Endodermal cell (in vitro differentiated cells): ENCODE measurements at places on chromosomes 12 and 14. TPM values are rescaled to one million over a fixed set of nuclear protein-coding genes. Genes with fewer than 3 reads are reported as not detected.

The CLEC4E gene
- total RNA-seq = not detected in 2 replicates

The RALGAPA1 gene
- total RNA-seq = 27.5 to 31.2 TPM (median 30.0 TPM) in 3 replicates

The LRFN5 gene
- 1.1 to 1.7 TPM (median 1.4 TPM) in 3 replicates for total RNA-seq

The PGAM5 gene
- 62.2 and 64.3 TPM in 2 replicates for total RNA-seq

The ETFRF1 gene
- 8.4 to 10.2 TPM (median 9.7 TPM) in 3 replicates for total RNA-seq

The GPR68 gene
- total RNA-seq = 0.23 and 0.44 TPM in 2 replicates

The IPO8 gene
- 80.0 and 86.5 TPM in 2 replicates for total RNA-seq

The SLCO1B1 gene
- total RNA-seq = not detected in 3 replicates

The OR11H12 gene
- total RNA-seq = not detected in 2 replicates

GRCh38 chr12:24966951-24967564, 18.2 kb upstream of the BCAT1 start:
- DNase-seq = no peak
- H3K27ac ChIP-seq = no peak overlapping the region
- H3K4me1 ChIP-seq = no peaks in the 10 kb centered on the region
- H3K36me3 ChIP-seq = no peaks in the 10 kb centered on the region
- no peak overlapping the region for H3K4me3 ChIP-seq

GRCh38 chr14:73438993-73439392, 19.4 kb downstream of the NUMB start:
- H3K4me3 ChIP-seq = no peak overlapping the region
- no peaks in the 10 kb centered on the region for H3K4me1 ChIP-seq
- no peaks in the 10 kb centered on the region for H3K36me3 ChIP-seq
- no peaks in the 10 kb centered on the region for H3K27me3 ChIP-seq

DNA sequence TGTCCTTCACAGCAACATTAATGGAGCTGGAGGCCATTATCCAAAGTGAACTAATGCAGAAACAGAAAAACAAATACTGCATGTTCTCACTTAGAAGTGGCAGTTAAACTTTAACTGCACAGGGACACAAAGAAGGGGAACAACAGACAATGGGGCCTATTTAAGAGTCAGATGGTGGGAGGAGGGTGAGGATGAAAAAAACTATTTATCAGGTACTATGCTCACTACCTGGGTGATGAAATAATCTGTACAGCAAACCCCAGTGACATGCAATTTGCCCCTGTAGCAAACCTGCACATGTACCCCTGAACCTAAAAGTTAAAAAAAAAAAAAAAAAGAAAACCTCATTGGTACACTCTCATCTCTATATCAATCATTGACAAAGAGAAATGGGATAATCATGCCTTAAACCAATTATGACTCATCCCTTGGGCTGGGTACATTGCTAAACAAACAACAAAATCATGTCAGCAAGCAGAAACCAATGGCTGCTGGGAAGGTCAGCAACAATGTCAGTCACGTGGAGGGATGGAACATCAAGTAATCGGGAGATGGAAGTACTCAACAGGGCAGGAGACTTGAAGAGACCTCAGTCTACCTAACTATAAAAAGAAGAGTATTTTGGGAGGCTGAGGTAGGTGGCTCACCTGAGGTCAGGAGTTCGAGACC, 479.2 kb downstream of the RMST start:
- H3K36me3 ChIP-seq = no peaks in the 10 kb centered on the region
- no peak for DNase-seq
- peaks cover 3% of the 10 kb centered on the region for H3K4me1 ChIP-seq
- H3K27me3 ChIP-seq = no peaks in the 10 kb centered on the region
- H3K4me3 ChIP-seq = no peak overlapping the region

GRCh38 chr14:93700928-93701327, 87.4 kb downstream of the PRIMA1 start:
- H3K27ac ChIP-seq = no peak overlapping the region
- peaks cover 31% of the 10 kb centered on the region for H3K36me3 ChIP-seq
- H3K4me1 ChIP-seq = no peaks in the 10 kb centered on the region

- DNase-seq = no peak
- no peaks in the 10 kb centered on the region for H3K27me3 ChIP-seq
- H3K36me3 ChIP-seq = peaks cover 7% of the 10 kb centered on the region
- H3K4me3 ChIP-seq = no peak overlapping the region
- H3K4me1 ChIP-seq = no peaks in the 10 kb centered on the region
- no peak overlapping the region for H3K27ac ChIP-seq
These were observed 33.8 kb downstream of the DCP1B start for GRCh38 chr12:1970331-1970900.

- H3K4me1 ChIP-seq = no peaks in the 10 kb centered on the region
- no peaks in the 10 kb centered on the region for H3K27me3 ChIP-seq
- H3K27ac ChIP-seq = no peak overlapping the region
- H3K36me3 ChIP-seq = peaks cover 20% of the 10 kb centered on the region
- H3K4me3 ChIP-seq = no peak overlapping the region
- DNase-seq = no peak
These were observed 104.1 kb downstream of the CHST11 start for GRCh38 chr12:104560881-104561280.

- peaks cover 81% of the 10 kb centered on the region for H3K36me3 ChIP-seq
- H3K27me3 ChIP-seq = no peaks in the 10 kb centered on the region
- no peaks in the 10 kb centered on the region for H3K4me1 ChIP-seq
- H3K27ac ChIP-seq = no peak overlapping the region
- no peak overlapping the region for H3K4me3 ChIP-seq
These were observed 64.6 kb downstream of the DICER1 start for GRCh38 chr14:95092723-95093122.

- no peak for DNase-seq
- H3K36me3 ChIP-seq = no peaks in the 10 kb centered on the region
- peaks cover 8% of the 10 kb centered on the region for H3K27me3 ChIP-seq
These were observed 427.7 kb downstream of the FUT8 start for GRCh38 chr14:65840118-65840751.

DNA sequence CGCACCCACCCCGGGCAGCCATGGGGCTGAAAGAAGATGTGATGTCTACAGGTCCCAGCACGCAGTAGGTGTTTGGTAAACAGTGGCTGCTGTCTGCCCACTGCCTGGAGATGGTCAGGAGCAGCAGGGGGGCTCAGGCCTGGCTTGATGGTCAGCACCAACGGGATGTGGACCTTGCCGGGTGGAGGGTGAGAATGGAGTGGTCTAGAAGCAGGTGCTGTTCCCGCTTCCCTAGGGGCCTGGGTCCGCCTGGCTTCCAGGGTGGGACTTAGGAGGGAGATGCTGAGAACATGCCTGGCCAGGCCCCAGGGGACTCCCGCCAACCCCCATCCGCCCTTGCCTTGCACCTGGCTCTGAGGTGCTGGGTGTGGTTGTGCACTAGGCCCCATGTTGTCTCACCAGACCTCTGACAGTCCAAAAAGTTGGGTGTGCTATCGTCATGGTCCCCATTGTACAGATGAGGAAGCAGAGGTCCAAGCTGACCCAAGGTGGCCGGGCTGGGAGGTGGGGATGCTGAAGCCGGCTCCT, 12.9 kb downstream of the FAM222A start:
- no peaks in the 10 kb centered on the region for H3K27me3 ChIP-seq
- DNase-seq = peak; percentile 48
- peaks cover 4% of the 10 kb centered on the region for H3K4me1 ChIP-seq
- H3K36me3 ChIP-seq = peaks cover 21% of the 10 kb centered on the region

- DNase-seq = no peak
- no peaks in the 10 kb centered on the region for H3K27me3 ChIP-seq
- no peak overlapping the region for H3K4me3 ChIP-seq
These were observed 262.1 kb downstream of the FBXL14 start for GRCh38 chr12:1332327-1332726.

DNA sequence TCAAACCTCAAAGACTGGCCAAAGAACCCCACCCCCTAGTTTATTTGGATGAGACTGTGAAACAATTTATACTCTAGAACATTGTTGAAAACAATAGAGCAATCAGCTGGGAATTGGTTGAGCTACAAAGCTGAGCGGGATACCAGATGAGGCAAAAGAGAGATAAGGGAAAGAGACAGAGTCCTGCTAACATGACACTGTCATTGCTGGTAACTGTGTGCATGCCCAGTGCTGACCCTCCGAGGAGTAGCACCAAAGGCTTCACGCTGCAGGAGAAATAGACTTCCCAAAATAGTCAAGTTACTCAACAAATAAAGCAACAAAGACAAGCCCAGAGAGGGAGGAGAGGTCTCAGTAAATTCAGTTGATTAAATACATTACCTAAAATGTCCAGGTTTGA, 63.6 kb downstream of the RASSF8 start:
- no peaks in the 10 kb centered on the region for H3K27me3 ChIP-seq
- peaks cover 11% of the 10 kb centered on the region for H3K36me3 ChIP-seq
- H3K4me1 ChIP-seq = no peaks in the 10 kb centered on the region

DNA sequence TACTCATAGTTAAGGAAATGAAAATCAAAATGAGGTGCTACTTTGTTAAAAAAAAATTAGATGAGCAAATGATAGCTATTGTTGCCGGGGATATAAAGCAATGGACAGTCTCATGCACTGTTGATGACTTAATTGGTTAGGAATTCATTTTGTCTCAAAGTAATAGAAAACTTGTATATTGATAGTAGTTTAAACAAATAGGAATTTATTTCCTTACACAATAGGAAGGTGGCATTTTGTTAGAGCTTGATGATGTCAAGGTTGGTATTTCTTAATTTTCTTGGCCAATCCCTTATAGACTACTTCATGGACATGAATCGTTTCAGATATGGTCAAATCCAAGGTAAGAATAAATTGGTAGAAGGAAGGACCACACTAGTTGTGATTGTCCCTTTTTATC, 7.8 kb downstream of the PRPF39 start:
- no peaks in the 10 kb centered on the region for H3K27me3 ChIP-seq
- DNase-seq = no peak
- H3K27ac ChIP-seq = no peak overlapping the region
- no peak overlapping the region for H3K4me3 ChIP-seq

- H3K4me3 ChIP-seq = no peak overlapping the region
- no peak for DNase-seq
- H3K27ac ChIP-seq = no peak overlapping the region
- peaks cover 4% of the 10 kb centered on the region for H3K4me1 ChIP-seq
- H3K27me3 ChIP-seq = no peaks in the 10 kb centered on the region
These were observed 979.8 kb downstream of the BCL11B start for GRCh38 chr14:98292191-98292590.

DNA sequence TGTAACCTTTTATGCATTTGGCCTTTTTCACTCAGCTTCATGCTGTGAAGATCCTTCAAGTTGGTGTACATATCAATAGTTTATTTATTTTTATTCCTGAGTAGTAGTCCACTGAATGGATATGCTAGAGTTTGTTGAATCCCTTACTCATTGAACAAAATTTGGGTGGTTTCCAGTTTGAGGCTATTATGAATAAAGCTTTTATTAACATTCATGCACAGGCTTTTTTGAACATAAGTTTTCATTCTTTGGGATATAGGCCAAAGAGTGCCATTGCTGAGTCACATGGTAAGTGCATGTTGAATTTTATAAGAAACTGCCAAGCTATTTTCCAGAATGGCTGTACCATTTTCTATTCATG, 59.5 kb upstream of the CAPRIN2 start:
- H3K4me3 ChIP-seq = no peak overlapping the region
- no peaks in the 10 kb centered on the region for H3K27me3 ChIP-seq
- no peak for DNase-seq
- no peak overlapping the region for H3K27ac ChIP-seq
- H3K4me1 ChIP-seq = no peaks in the 10 kb centered on the region

GRCh38 chr14:64760916-64761315, 56.7 kb downstream of the PLEKHG3 start:
- H3K27ac ChIP-seq = no peak overlapping the region
- H3K27me3 ChIP-seq = no peaks in the 10 kb centered on the region
- no peaks in the 10 kb centered on the region for H3K36me3 ChIP-seq
- peaks cover 29% of the 10 kb centered on the region for H3K4me1 ChIP-seq

DNA sequence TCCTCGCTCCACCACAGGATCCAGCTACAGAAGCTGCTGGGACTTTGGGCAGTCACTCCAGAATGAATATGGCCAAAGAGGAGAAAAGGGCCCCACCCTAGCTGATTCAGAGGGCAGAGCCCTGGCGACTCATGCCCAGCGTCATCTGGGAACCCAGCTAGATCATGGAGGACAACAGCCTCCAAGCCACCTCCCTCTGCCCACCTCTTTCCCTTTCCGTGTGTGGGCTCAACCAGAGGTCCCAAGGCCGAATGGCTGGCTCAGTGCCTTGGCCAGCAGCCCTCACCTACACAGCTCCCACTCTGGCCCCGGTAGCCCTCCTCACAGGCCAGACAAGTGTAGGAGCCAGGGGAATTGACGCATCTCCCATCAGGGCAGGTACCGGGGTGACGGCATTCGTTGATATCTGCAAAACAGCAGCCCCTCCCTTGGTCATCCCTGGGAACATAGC, 17.4 kb downstream of the ISCA2 start:
- peak overlapping the region; percentile 69 for H3K27ac ChIP-seq
- no peak overlapping the region for H3K4me3 ChIP-seq
- no peaks in the 10 kb centered on the region for H3K27me3 ChIP-seq
- H3K4me1 ChIP-seq = peaks cover 6% of the 10 kb centered on the region

- H3K4me1 ChIP-seq = peaks cover 10% of the 10 kb centered on the region
- H3K27ac ChIP-seq = no peak overlapping the region
- peak; percentile 87 for DNase-seq
- peaks cover 85% of the 10 kb centered on the region for H3K27me3 ChIP-seq
These were observed 73.9 kb upstream of the TBX5 start for GRCh38 chr12:114479831-114480230.
